ENCODE measurements at places on chromosomes 7 and 10. TPM values are rescaled to one million over a fixed set of nuclear protein-coding genes. Genes with fewer than 3 reads are reported as not detected.

Gene C7orf25
- 2.5 TPM for total RNA-seq

Gene PNLIPRP2
- total RNA-seq: not detected

Gene SFRP4
- total RNA-seq: 6.1 TPM

Gene CALHM3
- not detected for total RNA-seq

Gene ARHGEF35
- not detected for total RNA-seq

Gene ZNF786
- 3.4 TPM for total RNA-seq

Gene ESYT2
- 51.2 TPM for total RNA-seq

Gene FIS1
- 304 TPM for total RNA-seq

- DNase-seq: no peak
Observed at GRCh38 chr10:130243015-130243414, 106.8 kb downstream of the GLRX3 start.

DNA sequence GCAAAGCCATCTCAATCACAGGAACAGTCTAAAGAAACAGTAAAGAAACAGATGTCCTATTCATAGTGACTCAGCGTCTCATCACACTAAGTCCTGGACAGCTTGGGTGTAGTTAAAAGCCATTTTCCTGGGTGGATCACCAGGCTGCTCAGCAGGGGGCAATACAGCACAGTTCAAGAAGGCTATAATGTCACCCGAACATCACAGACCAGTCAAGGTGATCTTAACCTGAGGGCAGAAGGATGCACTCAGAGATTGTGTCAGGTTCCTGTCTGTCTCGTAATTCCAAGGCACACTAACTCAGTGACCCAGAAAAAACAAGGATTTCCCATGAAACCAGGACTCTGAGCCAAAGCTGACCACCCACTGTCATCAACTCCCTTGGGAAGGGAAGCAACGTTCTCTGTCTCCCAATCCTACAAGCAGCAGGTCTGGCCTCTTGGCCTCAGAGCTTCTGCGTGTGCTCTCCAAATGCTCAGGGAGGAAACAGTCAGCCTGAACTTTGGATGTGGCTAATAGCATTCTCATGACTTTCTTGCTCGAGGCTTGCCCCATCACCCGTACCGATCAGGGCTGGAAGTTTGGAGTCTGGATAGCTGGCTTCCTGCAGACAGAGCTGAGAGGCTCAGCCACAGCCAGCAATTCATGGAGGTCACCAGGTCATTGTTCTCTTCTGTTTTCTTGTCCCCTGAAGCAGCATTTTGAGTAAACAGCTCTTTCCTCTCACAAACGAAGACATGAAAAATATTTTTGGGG lies 90.4 kb upstream of the FAM171A1 start:
- DNase-seq: peak; percentile 18

DNA sequence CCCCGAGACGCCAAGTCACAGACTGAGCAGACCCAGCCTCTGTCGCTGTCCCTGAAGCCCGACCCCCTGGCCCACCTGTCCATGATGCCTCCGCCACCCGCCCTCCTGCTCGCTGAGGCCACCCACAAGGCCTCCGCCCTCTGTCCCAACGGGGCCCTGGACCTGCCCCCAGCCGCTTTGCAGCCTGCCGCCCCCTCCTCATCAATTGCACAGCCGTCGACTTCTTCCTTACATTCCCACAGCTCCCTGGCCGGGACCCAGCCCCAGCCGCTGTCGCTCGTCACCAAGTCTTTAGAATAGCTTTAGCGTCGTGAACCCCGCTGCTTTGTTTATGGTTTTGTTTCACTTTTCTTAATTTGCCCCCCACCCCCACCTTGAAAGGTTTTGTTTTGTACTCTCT lies 215.6 kb downstream of the TCF7L2 start:
- no peak for DNase-seq

GRCh38 chr7:2710286-2710655 lies 22.3 kb downstream of the AMZ1 start:
- DNase-seq: no peak

DNA sequence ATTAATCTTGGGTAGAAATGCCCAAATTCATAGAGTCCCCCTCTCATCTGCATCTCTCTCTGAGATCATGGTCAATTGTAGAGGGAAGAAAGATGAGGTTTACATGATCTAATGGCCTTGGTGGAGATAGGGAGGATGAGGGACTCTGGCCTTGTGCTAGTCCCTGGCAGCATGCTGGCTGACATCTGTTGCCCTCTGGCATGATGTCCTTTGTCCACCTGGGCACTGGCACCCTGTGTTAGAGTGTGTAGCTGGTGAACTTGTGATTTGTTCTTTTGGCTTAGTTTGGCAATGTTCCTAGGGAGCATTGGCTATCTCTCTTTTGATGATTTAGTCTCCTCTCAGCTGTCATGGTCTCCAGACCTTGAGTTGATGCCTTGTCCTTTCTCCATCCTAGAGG lies 103.2 kb downstream of the DYNC1I1 start:
- DNase-seq: no peak

- DNase-seq: no peak
Observed at GRCh38 chr7:82677493-82677892, 233.9 kb upstream of the CACNA2D1 start.

DNA sequence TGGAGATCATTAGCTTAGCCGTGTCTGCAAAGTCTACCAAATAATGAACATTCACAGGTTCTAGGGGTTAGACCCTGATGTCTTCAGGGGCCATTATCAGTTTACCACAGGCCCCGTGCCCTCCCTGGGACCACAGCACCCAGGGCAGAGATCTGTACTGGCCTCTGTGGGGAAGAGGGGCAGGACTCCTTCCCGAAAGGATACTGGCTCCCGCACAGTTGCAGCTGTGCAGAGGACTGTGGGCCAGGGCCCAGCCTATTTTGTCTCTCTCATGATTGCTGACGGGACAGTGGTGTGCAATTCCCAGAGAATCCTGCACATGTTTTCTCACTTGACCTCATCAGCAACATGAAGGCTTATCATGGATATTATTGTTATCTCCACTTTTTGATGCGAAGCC lies 243.9 kb downstream of the GLRX3 start:
- no peak for DNase-seq

GRCh38 chr10:118564114-118564513 lies 31.3 kb downstream of the PRLHR start:
- no peak for DNase-seq

DNA sequence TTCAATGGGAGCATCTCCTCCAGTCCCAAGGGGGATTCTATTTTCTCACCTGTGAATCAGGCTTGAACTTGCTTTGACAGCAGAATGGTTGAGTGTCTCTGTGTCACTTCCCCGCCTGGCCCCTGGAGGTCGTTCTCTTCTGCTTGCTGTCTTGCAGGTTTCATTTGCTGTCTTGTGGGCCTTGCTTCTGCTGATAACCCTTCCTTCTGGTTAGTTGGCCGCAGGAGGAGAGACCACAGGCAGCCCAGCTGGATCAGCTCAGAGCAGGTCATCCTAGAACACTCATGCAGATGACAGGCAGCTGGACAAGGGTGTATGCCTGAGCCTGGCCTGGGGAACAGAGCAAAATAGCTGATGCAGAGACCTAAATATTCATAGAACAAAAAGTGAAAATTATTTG lies 344.2 kb upstream of the ADARB2 start:
- DNase-seq: no peak

DNA sequence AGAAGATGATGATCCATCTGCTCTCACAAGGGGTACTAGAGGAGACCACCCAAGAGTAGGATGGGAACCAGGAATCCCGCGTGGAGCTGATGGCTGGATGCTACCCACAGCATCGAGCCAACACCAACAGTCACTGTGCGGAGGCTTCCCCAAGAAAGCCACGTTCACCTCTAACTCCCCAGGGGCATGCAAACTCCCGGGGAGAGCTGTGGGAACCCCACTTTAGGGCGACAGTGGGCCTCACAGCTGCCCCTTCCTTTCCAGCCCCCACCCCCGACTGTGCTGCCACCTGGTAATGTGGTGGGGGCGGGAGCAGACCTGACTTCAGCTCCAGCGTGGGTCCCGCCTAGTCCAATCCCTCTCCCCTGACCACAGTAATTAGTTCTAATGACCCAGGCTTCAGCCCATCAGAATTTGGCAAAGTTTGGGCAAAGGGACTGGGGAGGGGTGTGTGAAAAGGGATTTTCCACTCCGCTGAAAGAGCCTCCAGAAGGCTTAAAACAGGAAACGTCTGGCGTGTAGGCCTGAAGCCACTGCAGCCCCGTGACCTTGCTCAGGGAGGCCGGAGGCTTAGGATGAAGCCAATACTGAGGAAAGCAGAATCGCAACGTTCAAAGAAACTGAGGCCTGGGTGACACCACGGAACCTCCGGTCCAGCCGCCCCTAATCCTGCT lies 20.3 kb downstream of the ASB13 start:
- DNase-seq: peak; percentile 57

- no peak for DNase-seq
Observed at GRCh38 chr10:11906714-11907113, 83.6 kb downstream of the PROSER2 start.

DNA sequence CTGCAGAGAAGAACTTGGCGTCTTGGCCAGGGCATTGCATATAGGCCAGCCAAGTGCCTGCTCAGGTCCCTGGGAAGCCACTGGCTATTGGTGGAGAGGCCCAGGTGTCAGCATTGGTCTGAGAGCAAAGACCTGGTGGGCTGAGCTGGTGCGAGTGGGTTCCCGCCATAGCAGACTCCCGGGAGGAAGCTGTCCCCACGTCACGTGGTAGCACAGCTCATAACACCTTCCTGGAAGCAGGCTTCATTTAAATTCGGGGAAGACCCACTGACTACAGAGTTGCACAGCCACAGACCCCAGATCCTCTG lies 130.5 kb downstream of the WDR37 start:
- no peak for DNase-seq
